Mammary epithelial cell (primary cell): ENCODE measurements at places on chromosomes 5 and 9.

DNA sequence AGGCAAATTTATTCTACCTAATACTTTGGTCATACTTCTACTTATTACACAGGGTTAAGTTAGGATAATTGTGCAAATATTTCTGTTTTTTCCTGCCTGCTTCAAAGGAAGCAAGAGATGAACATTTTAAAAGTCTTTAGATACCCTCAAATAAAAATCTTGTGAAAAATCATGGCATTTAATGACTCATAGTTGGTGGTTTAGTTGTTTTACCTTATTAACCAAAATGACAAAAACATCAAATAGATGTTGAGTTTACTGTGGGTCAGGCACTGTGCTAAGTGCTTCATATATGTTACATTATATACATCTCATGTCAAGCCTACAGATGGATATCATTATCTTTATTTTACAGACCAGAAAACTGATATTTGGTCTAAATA lies 54.4 kb downstream of the ZNF474 start:
- DNase-seq: no peak

- peak; percentile 80 for DNase-seq
Observed at GRCh38 chr9:5509573-5509972, 758 bp upstream of the PDCD1LG2 start.

DNA sequence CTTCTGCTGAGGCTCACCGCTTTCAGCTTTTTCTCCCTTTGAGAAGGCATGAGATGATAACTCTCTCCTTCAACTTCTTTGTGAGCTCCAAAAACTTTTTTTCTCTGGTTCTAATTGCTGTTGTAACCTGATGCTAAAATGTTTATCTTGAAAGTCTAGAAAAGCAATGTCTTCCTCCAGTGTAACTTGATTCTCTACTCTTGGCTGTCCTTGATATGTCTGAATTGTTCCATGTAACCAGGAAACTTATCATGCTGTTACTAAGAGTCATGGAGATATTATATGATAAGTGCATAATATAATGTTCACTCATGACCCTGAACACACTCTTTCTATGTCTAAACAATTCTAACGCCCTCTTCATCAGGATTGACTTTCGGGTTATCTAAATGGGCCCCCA lies 128.0 kb upstream of the ABCA1 start:
- DNase-seq: no peak

GRCh38 chr9:123471843-123472570 lies 116.0 kb downstream of the CRB2 start:
- no peak for DNase-seq

DNA sequence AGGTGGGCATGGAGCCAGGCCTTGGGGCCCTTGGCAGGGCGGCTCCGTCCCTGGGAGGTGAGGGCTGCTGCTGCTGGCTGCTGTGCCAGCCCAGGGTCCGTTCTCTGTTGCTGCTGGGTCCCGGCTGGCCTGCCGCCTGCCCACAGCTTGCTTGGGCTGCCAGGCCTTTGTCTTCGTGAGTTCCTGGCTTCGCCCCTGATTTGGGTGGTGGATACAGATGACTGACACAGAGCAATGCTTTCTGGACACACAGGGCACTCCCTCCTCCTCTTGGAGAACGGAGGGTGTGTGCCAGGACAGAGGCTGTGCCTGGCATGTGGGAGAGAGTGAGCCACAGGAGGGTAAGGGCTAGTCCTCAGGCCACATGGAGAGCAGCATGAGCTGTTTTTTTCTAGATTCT lies 166.1 kb downstream of the MACROH2A1 start:
- no peak for DNase-seq

DNA sequence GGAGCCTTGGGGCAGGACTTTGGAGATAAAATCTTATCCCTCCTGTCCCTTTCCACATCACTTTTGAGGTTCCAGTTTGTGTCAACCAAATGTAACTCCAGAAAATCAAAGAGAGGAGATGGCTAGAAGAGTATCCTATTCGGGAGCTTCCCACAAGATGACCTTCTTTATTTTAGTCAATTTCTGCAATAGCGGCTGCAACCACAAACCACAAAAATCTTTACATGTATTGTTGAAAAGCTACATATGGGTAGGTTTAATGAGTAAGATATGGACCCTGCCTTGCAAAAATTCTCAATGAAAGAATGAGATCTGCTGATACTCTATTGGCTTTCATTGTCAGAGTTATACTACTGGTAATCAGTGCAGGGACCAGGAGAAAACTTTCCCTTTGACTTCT lies 92.2 kb upstream of the MAMDC2 start:
- DNase-seq: peak; percentile 71

DNA sequence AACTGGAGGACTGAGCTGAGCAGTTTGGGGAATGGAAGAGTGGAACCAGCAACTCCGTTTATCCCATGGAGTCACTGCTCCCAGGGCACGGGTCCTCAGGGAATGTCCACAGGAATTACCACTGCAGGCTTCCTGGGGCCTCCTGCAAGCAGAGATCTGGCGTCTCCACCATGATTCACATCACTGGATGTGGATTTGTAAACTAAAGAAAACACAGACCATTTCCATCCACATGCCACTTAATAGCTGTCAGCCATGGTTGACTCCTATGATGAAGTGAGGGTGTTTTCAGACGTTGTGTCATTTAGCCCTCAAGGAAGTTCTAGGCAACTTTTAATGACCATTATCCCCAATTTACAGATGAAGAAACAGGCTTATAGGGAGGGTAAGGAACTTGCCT lies 30.2 kb downstream of the SNCAIP start:
- DNase-seq: no peak

DNA sequence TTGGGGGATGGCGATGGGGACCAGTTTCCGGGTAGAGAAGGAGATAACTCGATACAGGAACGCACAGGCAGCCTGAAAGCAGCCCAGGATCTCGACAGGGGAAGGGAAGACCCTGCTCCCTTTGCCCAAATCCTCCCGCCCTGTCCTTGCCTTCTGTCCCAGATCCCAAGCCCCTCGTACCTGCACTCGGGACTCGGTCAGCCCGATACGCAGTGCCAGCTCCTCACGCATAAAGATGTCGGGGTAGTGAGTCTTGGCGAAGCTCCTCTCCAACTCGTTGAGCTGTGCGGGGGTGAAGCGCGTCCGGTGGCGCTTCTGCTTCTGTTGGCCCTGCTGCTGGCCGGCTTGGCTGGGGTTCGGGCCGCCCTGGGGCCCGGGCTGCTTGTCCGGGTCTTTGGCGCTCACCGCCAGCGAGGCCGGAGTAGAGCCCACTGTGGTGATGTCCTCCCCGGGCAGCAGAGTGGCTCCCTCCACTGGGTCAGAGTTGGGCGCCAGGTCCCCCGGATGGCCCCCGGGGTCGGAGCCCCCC lies 1.8 kb downstream of the OTP start:
- DNase-seq: no peak

DNA sequence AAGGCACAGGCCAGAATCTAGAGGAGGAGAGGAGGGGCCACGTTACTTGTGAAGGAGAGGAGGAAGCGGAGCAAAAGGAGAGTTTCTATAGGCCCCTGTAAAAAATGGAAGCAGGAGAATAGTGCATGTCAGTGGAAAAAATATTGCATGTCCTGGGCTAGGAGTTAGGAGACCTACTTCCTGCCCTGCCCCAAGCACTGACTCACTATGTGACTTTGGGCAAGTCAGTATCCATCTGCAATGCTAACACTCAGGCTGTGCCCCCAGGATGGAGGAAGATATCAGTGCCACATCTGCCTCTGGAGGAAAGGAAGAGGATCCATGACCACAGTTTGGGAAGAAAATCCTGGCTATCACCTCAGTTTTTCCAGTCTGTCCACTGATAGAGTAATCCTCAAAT lies 7.0 kb downstream of the PIGO start:
- no peak for DNase-seq

- DNase-seq: no peak
Observed at GRCh38 chr5:139023286-139023685, 148.2 kb upstream of the LRRTM2 start.
